ENCODE measurements at places on chromosomes 12 and 14.
A peak's percentile ranks its signal among the peaks of the same experiment; 100 is the strongest.

- DNase-seq: no peak
These were observed 11.1 kb downstream of the ZNF641 start for GRCh38 chr12:48339442-48340117.

DNA sequence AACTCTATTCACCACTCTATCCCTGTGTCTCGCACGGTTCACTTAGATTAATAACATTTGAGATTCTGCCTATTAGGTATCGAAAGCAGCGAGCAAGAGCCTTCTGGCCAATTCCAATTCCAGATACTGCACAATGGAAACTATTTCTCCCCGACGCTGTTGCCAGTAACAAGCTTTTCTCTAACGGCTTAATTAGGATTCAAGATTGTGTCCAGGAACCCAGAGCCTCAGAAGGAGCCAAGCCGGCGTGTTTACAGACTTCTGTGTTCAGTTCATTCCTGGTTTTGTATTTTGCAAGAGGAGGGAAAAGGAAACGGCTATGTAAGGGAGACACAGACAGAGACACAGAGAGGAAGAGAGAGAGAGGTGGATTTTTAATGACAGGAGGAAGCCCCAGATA lies 185.6 kb downstream of the DICER1 start:
- DNase-seq: no peak

DNA sequence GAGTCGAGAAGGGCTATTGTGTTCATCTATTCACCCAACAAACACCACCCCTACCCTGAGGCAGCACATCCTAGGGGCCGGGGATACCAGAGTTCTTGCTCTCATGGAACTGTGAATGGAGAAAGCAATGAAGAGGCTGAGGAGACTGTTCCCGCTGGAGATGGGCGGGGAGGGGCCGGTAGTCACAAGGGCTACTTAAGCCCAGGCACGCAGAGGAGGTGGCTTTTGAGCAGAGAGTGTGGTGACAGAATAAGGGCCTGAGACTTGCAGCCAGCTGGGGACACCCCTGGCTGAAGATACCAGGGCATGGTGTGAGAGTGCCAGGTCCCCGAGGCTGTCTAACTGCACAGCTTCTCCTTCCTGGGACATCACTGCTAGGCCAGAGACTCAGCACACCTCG lies 114.1 kb upstream of the EVL start:
- no peak for DNase-seq

GRCh38 chr12:56723889-56724700 lies 1.0 kb downstream of the NACA start:
- DNase-seq: peak; percentile 34

DNA sequence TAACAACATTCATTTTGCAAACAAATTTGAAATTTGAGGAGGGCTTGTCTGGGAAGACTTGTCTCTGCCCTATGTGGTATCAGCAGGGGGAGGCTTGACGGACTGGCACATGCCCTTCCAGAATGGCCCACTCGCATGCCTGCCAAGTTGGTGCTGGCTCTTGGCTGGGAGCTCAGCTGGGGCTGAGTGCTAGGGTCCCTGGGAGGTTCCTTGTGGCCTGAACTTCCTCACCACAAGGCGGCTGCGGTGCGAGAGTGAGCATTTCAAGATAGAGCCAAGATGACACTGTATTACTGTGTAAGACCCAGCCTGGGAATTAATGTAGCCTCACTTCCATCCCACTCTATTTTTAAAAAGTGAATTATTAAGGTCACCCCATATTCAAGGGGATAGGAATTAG lies 271.6 kb upstream of the PLEKHG7 start:
- no peak for DNase-seq

- DNase-seq: no peak
These were observed 8.8 kb downstream of the SERPINA1 start for GRCh38 chr14:94379291-94380224.

- no peak for DNase-seq
These were observed 196.6 kb downstream of the CALM1 start for GRCh38 chr14:90593254-90594040.

- peak; percentile 76 for DNase-seq
These were observed 1.3 kb upstream of the NCOR2 start for GRCh38 chr12:124568431-124569374.

GRCh38 chr14:62015243-62015642 lies 253.0 kb downstream of the SNAPC1 start:
- no peak for DNase-seq

- no peak for DNase-seq
These were observed at the start of gene PLXNC1 for GRCh38 chr12:94147991-94148738. Gene PLXNC1 (plus strand): TSS chr12:94148577. CDS start chr12:94148972, 395 bp downstream.

GRCh38 chr12:59151243-59151642 lies 230.9 kb upstream of the LRIG3 start:
- no peak for DNase-seq

- DNase-seq: no peak
These were observed 22.8 kb upstream of the NPFF start for GRCh38 chr12:53530061-53530460.

DNA sequence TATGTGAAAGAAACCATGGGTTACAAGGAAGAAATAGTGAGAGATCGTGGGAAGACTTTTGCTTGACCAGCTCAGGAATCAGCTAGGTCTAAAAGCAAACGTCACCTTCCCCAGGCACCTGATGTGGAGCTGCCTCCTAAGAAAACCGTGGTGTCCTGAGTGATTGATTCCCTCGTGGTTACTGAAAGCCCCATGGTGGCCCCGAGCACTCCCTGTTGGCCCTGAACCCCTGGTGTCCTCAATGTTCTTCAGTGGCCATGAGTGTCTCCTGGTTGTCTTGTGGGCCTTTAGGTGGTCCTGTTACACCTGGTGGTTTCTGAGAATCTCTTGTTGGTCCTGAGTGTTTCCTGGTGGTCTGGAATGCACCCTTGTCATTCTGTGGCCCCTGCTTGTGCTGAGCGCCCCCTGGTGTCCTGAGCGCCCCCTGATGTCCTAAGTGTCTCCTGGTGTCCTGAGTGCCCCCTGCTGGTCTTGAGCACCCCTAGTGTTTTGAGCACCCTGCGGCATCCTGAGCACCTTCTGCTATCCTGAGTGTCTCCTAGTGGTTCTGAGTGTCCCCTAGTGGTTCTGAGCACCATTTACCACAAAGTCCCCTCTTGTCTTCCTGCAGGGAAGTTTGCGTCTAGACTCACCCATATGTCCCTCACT lies 518.7 kb downstream of the TMEM121 start:
- no peak for DNase-seq

DNA sequence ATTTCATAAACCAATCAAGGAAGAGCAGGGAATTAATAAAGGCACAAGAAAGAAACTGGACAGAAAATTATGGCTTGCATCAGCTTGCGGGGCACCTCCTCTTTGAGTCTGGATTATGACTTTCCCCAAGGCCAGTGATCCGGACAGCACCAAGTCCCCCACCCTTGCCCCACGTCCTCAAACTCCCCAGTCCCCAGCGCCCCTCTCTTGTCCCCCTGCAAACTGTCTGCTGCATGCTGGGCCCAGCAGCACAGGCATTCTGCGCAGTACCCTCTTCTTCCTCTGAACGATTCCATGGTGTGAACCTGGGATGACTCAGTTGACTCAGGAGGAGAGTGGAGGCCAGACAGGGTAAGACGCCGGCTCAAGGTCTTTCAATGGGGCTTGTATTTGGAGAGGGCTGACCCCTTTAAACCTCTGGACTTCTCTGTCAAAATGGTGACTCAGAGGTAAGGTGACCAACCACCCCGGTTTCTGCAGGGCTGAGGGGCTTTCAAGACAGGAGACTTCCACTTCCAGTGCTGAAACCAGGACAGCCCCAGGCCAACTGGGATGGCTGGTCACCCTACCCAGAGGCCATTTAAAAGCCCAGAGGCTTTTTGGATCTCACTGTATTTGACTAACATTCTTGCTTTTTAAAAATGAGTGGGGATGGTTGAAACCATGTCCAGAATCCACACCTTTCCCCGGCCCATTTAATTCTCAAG lies 13.5 kb downstream of the C14orf132 start:
- no peak for DNase-seq

- DNase-seq: no peak
These were observed 67.6 kb upstream of the GNG2 start for GRCh38 chr14:51792809-51793208.

DNA sequence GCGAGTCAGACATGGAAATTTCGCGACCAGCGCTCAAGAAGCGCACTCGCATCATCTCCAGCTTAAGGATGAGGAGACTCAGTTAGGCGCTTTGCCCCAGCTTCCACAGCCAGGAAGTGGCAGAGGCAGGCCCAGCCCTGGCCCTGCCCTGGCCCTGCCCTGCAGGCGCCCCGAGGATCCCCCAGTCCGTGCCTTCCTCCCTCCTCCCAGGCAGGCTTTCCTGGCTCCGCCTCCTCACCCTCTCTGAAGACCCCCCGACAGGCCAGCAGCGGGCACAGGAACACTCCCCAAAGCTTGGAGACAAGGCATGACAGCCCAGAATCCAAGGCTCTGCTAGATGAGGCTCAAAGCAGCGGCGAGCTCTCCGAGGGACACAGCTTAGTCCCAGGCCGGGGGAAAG lies 25.1 kb downstream of the UBR7 start:
- no peak for DNase-seq

DNA sequence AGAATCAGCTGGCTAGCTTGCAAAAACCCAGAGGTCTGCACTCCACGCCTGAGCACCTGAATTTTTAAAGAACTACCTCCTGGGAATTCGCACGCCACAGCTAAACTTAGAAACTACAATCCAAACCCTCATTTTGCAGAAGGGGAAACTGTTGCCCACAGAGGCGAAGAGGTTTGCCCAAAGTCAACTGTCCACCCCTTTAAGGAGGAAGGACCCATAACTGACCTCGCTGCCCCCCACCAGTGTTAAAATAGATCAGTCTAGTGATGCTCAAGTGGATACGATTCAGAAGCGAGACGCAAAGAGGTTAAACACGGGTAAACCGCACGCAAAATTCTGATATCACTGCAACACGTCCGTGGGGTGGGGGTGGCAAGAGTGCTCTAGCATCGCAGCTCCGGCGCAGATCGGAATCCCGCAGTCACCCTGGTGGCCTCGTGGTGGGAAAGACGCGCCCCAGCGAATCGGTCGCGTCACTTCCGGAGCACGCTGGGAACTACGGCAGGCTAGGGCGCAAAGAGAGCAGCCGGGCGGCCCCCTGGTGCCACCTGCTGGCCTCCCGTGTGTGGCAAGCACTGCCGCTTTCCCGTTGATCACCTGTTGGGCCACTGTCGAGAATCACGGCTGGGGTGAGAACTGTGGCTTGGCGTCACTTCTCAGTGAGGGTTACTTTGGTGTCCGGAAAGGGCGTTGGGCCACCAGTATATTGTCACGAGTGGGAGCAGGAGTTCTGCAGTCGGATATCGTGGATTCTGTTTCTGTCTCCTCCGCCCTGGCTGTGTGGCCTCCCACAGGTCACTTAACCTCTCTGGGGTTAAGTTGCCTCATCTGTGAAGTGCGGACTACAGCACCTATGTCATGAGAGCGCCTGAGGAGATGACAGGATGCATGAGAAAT lies at the start of gene ALKBH2:
TSS of gene ALKBH2 (minus strand) at position 451 of the 897 bp plus-strand sequence. CDS start 686 bp downstream, outside the sequence.
- peak; percentile 59 for DNase-seq

GRCh38 chr14:58904776-58905175 lies 267.0 kb downstream of the DACT1 start:
- no peak for DNase-seq

- no peak for DNase-seq
These were observed 210.8 kb upstream of the FLRT2 start for GRCh38 chr14:85319101-85319500.

All from non-pigmented ciliary epithelial cell (primary cell).